ENCODE measurements at places on chromosomes 5 and 9.

DNA sequence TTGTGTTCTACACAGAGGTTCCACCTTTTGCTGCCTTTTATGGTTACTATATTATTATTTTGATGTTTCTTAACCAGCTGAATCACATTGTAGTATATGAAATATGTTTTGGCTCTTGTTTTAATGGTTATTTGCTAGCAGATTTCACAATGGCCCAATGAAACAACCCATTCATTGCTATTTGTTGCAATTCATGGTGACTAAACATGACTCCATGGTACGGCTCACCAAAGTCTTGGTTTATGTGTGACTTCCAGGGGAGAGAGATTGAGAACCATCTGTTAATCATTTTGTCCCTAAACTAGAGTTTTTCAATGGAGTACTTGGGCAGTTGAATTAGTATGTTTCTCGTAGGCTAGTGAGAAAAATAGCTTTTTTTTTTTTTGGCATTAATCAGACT, 108.4 kb downstream of the GHR start:
- no peak for DNase-seq

DNA sequence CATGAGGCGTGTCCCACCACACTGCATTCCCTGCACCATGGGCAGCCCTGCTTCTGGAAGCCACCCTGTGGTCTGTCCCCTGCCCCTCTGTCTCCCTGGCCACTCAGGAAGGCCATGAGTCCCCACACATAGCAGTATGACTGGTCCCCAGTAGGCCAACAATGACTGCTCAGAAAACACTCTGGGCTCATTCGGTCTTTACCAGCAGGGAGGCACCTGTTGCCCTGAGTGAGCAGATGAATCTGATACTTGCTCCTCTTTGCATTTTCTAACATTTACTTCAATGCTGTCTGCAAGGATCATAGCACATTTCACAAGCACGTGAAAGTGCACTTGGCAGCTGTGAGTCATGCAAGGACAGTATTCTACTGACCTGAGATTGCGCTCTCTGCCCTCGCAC, 365.4 kb upstream of the IRX1 start:
- no peak for DNase-seq

DNA sequence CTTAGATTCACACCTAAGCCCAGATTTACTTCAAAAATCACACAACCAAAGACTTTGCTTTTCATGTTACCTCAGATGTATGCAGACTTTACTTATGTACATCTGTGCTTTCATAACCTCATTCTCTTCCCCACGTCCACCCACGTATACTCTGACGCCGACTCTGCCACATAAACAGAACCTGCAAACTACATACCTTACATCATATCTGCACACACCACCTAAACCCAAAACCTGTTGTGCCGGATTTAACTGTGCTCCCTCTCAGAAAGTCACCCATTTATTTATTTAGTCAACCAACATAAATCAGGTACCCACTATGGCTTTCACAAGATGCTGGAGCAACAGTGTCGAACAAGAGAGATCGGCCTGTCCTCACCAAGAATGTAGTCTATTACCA, 1.0 kb upstream of the DPYSL3 start:
- no peak for DNase-seq

DNA sequence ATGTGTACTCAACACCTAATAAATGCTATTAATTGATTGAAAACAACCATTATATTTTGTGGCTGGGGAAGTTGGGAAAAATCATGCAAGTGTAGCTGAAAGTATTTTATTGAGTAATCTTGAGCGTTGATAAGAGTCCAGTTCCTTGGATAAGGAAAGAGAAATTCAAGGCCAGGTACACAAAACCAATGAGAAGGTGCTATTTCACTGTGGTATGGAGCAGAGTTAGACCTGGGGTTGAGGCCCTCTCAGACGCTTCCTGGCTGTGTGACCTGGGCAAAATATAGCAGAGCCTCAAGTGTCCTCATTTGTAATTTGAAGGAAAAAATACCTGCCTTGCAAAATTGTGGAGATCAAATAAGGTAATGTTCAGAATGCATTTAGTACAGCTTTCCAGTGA, 50.1 kb downstream of the GALNT10 start:
- DNase-seq = no peak

DNA sequence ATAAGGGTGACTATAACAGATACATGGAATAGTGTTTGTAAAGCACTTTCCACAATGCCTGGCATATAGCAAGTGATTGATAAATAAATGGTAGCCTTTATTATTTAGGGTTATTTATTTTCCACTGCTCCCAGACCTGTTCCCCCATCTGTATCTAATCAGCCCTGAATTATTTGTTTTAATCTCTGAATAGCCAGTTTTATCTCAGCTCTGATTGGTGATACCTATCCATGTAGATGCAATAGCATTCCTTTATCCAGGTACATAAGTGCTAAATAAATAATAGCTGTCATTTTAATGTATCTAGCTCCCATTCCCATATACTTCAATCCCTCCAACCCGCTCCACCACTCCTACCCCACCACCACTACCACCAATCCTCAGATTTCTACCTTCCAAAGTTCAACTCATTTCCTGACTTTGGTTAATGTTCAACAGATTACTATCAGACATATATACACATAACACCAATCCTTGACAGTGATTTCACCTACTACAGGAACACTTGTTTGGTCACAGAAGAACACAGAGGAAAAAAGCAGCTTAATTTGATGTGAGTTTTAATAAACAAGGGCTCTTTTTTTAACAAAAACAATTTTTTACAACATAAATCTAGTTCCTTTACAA, 14.0 kb downstream of the PRKAA1 start:
- DNase-seq = no peak

- DNase-seq = no peak
Measured at GRCh38 chr5:144774197-144774596, 603.5 kb downstream of the KCTD16 start.

DNA sequence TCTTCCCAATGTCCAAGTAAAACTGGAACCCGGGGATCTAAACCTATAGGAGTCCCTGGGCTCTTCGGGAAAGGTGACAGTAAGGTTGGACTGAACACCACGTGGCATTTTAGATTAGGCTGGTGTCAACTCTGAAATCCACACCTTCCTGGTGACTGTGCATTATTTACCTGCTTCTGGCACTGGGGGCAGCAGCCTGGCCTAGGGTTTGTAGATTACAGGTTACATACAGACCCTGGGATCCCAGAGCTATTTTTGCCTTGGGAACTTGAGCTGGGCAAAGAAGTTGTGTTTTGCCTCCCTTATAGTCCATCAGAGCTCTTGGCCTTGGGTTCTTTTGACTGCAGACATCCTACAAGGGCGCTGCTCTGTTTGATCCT, 173.2 kb downstream of the DAB2IP start:
- DNase-seq = no peak

DNA sequence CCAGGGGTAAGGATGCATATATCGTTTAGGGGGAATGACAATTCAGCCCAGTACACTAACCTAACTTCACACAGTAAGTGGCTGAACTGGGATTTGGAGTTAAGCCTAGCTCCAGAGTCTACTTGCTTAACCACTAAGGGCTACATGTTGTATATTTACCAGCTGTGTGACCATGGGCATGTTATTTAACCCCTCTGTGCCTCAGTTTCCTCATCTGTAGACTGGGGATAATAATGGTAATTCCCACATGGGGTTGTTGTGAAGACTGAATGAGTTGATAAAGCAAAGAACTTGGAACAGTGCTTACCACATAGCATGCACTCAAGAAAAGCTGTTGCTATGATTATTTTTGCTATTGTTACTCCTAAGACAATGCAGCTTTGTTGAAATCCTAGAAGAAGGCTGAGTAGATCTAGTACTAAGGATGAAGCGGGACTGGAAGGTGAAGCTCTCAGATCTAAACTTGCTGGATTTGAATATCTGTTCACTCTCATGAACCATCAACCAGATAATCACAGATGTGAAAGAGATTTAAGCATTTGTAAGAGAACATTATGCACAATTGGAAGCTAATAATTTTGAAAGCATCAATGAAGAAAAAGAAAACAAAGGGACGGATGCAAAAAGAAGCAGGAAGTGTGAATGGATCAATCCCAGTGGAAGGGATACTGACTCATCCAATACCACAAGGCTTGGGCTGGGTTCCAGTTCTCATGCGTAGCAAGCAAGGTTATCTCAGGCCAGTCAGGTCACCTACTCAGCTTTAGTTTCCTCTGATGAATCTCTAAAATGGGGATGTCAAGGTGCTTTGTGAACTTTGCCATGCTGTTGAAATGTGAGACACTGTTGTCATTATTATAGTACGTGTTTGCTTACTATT, 78.5 kb upstream of the TBC1D2 start:
- no peak for DNase-seq

DNA sequence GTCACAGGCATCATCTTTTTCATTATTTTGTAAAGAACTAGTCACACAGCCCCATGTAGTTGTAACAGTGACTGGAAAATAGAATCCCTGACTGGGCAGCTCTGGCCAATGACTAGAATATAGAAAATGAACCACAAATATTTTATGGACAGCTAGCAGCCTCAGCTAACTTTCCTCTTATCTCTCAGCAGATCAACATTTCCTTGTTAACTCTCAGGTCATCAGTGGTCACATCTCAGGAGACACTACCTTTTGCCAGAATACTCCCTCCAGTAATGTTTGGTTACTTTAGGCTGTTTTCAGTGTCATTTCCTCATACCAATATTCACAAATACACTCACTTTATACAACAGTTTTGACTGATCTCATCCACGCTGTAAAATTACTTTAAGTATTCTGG, 43.9 kb downstream of the FAM169A start:
- no peak for DNase-seq

GRCh38 chr5:13503017-13503416, 441.5 kb downstream of the DNAH5 start:
- DNase-seq = no peak

DNA sequence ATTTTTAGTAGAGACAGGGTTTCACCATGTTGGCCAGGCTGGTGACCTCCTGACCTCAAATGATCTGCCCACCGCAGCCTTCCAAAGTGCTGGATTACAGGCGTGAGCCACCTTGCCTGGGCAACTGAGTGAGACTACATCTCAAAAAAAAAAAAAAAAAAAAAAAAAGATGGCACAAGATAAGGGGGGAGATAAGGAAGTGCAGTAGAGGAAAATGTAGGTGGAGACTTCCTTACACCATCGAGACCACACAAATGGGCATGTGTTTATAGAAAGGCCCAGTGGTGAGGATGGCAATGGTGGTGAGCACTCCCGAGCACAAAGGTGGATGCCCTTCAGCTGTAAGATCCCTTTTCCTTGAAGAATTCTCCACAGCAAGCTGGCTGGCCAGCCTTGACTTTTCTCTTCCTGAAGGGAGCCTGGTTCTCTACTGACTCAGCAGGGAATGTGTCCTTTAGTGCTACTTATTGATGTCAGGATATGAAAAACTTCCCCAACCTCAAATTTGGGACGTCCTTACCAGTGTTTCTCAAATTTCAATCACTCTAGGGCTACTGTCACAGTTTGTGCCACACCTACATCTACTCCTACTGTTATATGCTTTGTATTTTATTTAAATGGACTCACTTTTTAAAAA, 28.2 kb downstream of the ERGIC1 start:
- DNase-seq = no peak

DNA sequence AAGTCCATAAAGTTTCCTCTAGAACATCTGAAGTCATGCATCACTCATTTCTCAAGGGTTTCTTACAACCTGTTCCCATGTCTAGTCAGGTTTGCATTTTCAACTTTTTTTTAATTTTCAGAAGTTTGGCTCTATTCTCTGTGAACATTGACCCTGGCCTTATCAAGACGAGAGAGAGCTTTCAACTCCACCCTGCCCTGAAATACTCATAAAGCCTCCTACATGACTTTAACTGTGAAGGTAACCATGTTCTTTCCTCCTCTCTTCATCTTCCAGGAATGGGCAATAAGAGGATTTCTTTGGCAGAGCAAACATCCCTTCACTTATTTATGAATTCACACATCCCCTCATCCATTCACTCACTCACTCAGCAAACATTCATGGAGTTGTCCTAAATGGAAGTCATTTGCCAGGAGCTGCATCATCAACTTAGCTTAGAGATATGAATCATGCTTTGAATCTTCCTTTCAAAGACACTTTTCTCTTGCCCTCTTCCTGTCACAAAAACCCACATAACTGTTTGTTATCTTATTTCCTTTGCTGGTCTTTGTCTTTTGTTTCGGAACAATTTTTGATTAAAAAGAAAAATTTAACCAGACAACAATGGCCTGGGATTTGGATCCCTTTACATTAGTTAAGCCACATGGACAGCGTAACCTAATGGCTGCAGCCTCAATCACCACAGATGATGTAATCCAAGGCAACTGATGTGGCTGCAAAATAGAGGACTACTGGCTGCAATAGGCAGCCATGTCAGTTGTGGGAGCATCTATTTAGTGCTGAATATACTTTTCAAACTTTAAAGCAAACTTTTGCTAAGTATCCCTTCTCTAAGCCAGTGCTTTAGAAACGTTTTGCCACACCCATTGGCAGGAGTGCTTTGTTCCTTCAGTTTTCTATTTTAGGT, 43.0 kb upstream of the GNAQ start:
- no peak for DNase-seq

GRCh38 chr9:129174102-129174723, 3.8 kb downstream of the IER5L start:
- peak; percentile 58 for DNase-seq

DNA sequence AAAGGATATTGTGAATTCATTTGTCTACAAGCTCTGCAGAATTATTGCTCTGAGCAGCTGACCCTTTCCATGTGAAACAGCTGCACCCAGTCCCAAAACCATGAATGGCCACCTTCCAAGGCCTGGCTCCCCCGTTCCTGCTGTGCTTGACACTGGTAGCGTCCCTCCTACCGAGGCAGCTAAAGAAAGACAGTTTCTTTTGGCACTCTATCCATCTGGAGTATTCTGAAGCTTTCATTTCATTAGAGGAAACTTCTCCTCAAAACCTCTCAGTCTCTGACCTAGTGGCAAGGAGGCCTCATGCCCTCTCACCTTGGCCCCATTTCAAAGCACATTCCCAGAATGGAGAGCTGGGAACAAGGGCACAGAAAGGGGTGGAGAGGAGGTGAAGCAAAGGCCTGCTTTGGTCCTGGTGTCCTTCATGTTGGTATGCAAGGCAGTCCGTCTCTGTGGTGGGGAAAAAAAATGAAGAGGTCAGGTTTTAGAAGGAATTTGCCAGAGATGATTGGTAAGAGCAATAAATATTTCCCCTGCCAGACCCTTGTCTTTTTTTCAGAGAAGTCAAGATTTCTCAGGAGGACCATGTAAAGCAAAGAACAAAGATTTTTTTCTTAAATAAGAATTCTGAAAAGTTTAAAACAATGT, 232.0 kb downstream of the RFK start:
- no peak for DNase-seq

All from stimulated activated CD8-positive, alpha-beta memory T cell treated with anti-CD3 and anti-CD28 coated beads, Interleukin-7, amount 100 ng/mL, for 48 hours (primary cell).